ENCODE measurements at places on chromosomes 1 and 21. TPM values are rescaled to one million over a fixed set of nuclear protein-coding genes. Genes with fewer than 3 reads are reported as not detected.

NTNG1 gene
- total RNA-seq, result 4.9 TPM

PFKFB2 gene
- 5.8 TPM for total RNA-seq

AVPR1B gene
- not detected for total RNA-seq

MRAP gene
- not detected for total RNA-seq

CHI3L2 gene
- total RNA-seq, result 0.34 TPM

USF1 gene
- total RNA-seq, result 97.9 TPM
